Lung (tissue), 17 donors: ENCODE measurements at places on chromosomes 3 and 15. TPM values are rescaled to one million over a fixed set of nuclear protein-coding genes. Genes with fewer than 3 reads are reported as not detected.
A peak's percentile ranks its signal among the peaks of the same experiment; 100 is the strongest.

DNA sequence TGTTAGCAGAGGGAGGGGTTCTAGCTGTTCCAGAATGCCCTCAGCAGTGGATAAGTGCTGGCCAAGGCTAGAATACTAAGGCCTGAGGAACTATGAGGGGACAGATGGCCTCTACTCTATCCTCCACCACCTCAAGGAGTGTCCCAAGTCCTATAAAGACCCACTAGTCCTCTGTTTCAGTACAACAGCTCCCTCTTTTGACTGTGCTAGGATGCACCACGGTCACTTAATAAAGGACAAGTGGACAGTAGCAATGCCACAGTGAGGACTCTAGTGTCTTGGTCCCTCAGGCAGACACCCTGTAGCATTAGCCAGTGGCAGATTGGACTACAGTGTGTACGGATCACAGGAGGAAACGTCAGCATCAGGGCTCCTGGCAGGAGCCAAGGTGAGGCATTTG lies 171.8 kb upstream of the PROK2 start:
- H3K4me1 ChIP-seq, result no peaks in the 10 kb centered on the region
- no peaks in the 10 kb centered on the region for H3K27me3 ChIP-seq
- no peak for DNase-seq
- no peak overlapping the region for H3K4me3 ChIP-seq

- DNase-seq, result peak; percentile 88
- no peak overlapping the region for H3K4me3 ChIP-seq
- H3K27ac ChIP-seq, result no peak overlapping the region
- H3K4me1 ChIP-seq, result no peaks in the 10 kb centered on the region
- peaks cover 5% of the 10 kb centered on the region for H3K27me3 ChIP-seq
- H3K36me3 ChIP-seq, result no peaks in the 10 kb centered on the region
These were observed 4.4 kb upstream of the CLDN11 start for GRCh38 chr3:170414202-170414663.

DNA sequence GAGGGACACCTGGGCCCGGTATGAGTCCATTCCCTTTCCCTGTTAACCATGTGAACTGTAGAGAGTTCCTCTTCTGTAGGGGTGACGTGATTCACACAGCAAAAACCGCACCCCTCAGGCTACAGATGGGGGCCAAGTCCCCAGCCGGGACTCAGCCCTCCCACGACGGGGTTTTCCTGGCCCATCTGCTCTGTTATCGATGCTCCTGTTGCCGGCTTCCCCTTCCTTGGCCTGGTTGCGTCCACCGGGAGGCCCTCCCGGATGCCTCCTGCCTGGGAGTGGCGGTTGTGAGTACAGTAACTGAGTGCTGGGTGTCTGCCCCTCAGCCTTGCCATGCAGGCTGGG lies 817 bp upstream of the PLXNA1 start:
- peaks cover 15% of the 10 kb centered on the region for H3K4me1 ChIP-seq
- no peaks in the 10 kb centered on the region for H3K36me3 ChIP-seq
- no peaks in the 10 kb centered on the region for H3K27me3 ChIP-seq
- no peak overlapping the region for H3K4me3 ChIP-seq

DNA sequence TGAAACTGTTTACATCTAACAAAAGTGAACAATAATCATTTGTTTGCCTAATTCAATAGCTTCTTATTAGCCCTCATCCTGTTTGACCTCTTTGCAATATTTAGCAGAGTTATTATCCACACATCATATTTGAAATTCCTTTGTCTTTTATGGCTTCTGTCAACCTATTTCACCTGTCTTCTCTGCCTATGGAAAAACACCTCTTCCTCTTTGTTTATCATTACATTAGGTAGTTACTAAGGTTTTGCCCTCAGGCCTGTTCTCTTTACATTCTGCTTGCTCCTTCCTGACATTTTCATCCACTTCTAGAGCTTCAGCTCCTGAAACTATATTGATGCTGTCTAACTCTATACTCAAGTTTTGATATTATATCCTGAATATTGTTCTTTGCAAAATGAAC lies 183.0 kb downstream of the SUCNR1 start:
- no peaks in the 10 kb centered on the region for H3K4me1 ChIP-seq
- no peaks in the 10 kb centered on the region for H3K36me3 ChIP-seq
- no peak overlapping the region for H3K27ac ChIP-seq
- no peak for DNase-seq

- no peak overlapping the region for H3K4me3 ChIP-seq
- peak overlapping the region; percentile 72 for H3K27ac ChIP-seq
- no peaks in the 10 kb centered on the region for H3K36me3 ChIP-seq
- H3K4me1 ChIP-seq, result peaks cover 16% of the 10 kb centered on the region
- no peaks in the 10 kb centered on the region for H3K27me3 ChIP-seq
These were observed 170.8 kb downstream of the XXYLT1 start for GRCh38 chr3:195099951-195100785.

DNA sequence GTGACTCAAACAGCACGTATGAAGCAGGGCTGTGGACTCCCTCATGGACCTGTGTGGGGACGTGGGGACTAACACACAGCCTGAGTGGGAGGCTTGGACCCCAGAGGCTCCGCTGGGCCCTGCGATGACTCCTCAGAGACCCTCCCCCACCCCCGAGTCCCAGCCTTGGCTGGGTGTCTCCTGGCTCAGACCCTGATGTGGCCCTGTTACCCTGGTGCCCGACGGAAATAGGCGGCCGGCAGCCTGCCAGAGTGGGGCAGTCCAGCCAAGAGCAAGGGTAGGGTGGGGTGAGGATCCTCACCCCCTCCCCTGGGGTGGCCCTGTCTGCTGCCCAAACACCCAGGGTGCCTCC lies 15.3 kb downstream of the TNK2 start:
- peaks cover 37% of the 10 kb centered on the region for H3K4me1 ChIP-seq
- H3K27ac ChIP-seq, result peak overlapping the region; percentile 25
- no peaks in the 10 kb centered on the region for H3K36me3 ChIP-seq
- no peak for DNase-seq

DNA sequence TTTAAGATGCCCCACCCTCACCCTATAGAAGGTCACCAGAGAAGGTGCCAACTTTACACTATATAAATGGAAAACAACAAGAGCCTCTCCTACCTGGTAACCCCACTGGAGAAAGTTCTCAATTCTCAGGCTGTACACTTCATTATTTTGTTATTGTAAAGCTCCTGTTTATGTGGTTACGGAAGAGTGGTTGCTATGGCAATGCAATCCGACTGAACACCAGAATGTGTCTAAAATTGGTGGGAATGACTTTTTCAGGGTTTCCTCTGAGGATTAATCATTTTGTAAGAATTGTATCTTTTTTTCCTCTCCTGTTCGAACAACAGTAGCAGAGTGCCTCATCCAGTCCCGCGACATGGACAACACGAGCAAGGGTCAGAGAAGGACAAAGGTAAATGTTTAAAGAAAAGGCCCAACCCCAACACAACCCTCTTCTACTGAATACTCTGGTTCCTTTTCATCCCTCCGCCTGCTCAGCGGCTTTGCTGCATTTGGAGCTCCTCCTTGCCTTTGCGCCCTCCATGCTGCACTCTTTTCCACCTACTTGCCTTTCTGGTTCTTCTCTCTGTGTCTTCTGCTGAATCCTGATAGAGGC lies 45.3 kb downstream of the DGKG start:
- H3K27me3 ChIP-seq, result no peaks in the 10 kb centered on the region
- no peaks in the 10 kb centered on the region for H3K4me1 ChIP-seq
- DNase-seq, result no peak
- no peaks in the 10 kb centered on the region for H3K36me3 ChIP-seq
- no peak overlapping the region for H3K4me3 ChIP-seq
- H3K27ac ChIP-seq, result no peak overlapping the region

DNA sequence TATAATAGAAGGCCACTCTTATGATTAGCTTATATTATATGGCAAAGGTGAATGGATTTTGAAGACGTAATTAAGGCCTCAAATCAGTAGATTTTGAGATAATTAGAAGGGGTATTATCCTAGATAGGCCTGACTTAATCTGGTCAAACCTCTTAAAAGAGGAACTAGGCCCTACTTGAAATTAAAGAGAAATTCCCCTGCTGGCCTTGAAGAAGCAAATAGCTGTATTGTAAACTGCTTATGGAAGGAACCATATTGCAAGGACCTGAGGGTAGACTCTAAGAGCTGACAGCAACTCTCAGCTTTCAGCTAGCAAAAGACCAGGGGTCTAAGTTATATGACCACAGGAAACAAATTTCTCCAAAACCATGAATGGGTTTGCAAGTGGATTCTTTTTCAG lies 219.0 kb upstream of the ONECUT1 start:
- H3K36me3 ChIP-seq, result no peaks in the 10 kb centered on the region
- H3K27ac ChIP-seq, result no peak overlapping the region
- no peak overlapping the region for H3K4me3 ChIP-seq
- no peak for DNase-seq

DNA sequence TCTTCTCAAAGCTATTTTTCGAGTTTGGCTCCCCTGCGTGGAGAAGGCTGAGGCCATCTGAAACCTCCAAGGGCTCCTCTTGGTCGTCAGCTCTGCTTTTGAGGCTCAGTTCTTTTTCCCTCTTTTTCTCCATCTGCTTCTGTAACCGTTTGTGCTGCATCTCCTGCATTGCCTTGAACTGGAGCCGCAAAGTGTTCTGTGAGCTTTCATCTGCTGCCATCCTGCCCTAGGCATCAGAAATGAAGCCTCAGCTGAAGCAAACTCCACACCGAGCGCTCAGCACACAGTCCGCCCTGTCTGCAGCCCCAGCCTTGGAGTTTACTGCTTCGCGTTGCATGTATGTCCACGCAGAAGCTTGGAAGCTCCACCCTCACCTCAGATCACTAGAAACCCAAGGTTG lies 14.9 kb downstream of the CCDC13 start:
- H3K4me3 ChIP-seq, result no peak overlapping the region
- no peak for DNase-seq
- H3K36me3 ChIP-seq, result no peaks in the 10 kb centered on the region
- peaks cover 3% of the 10 kb centered on the region for H3K4me1 ChIP-seq
- H3K27me3 ChIP-seq, result no peaks in the 10 kb centered on the region

DNA sequence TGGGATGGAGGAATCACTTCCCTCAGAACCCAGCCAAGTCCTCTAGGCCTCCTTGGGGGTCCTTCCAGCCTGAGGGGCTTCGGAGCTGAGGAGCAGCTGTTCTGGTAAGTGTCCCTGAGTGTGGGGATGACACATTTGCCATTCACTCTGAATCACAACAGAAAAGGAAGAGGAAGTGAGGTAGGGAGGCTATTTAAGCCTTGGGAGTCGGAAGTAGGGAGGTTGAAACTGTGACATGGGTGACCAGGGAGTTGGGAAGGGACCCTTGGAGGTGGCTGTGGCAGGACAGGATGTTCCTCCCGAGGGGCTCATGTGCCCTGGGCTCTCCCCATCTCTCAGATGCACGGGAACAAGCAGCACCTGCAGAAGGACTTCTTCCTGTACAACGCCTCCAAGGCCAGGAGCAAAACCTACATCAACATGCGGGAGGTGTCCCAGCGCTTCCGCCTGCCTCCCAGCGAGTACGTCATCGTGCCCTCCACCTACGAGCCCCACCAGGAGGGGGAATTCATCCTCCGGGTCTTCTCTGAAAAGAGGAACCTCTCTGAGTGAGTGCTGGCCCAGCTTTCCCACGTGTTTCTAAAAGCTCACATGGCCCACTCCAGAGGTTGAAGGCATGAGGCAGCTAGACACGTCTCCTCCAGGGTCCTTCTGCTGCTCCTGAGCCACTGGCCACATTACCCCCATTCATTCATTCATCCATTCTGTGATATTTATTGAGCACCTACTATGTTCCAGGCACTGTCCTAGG lies 43.3 kb downstream of the CAPN3 start:
- no peak for DNase-seq
- no peaks in the 10 kb centered on the region for H3K27me3 ChIP-seq
- no peaks in the 10 kb centered on the region for H3K36me3 ChIP-seq
- H3K4me1 ChIP-seq, result no peaks in the 10 kb centered on the region

DNA sequence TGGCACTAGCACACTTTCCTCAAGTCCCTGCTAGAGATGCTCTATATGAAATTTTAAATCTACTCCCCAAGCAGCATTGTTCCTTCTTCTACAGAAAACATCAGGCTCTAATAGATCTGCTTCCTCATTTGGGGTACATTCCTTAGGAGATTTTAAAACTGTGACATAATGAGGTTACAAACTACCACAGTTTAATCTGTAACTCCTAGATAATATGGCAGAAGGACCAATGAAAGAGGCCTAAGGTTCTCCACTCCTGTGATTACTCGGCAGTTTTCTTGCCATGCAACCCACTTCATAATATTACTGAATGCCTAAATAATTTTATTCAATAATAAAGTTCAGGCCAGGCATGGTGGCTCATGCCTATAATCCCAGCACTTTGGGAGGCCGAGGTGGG lies 16.1 kb downstream of the ZNF106 start:
- H3K4me1 ChIP-seq, result no peaks in the 10 kb centered on the region
- no peak overlapping the region for H3K27ac ChIP-seq
- no peak overlapping the region for H3K4me3 ChIP-seq
- no peaks in the 10 kb centered on the region for H3K27me3 ChIP-seq

GRCh38 chr3:131895766-131896165 lies 139.0 kb downstream of the CPNE4 start:
- no peak overlapping the region for H3K27ac ChIP-seq
- no peaks in the 10 kb centered on the region for H3K27me3 ChIP-seq
- no peaks in the 10 kb centered on the region for H3K36me3 ChIP-seq
- DNase-seq, result no peak

TMEM207 gene
- not detected for total RNA-seq

BUB1B gene
- 8.0 TPM for total RNA-seq

PPP1R14D gene
- not detected for total RNA-seq

LNP1 gene
- total RNA-seq, result 3.3 TPM

ZNF609 gene
- 54.2 TPM for total RNA-seq

BFSP2 gene
- total RNA-seq, result not detected
